ENCODE measurements at places on chromosomes 5 and 9.

DNA sequence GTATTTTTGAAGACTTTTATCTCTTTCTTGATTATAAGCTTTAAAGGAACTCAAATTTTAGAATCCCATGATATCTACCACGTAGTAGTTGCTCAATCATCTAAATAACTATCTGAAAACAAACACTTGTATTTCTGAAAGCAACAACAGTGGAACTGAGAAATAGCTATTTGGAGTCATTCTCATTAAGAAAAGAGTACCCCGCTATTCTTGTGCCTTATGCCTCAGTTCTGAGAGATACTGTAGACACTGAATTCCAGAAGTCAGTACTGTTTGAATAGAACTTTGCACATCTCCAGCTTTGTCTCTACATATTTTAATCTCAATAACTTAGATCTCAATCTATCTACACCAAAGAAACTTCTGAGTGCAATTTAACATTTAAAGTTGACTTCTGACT lies 11.4 kb downstream of the CHD1 start:
- no peak for DNase-seq

DNA sequence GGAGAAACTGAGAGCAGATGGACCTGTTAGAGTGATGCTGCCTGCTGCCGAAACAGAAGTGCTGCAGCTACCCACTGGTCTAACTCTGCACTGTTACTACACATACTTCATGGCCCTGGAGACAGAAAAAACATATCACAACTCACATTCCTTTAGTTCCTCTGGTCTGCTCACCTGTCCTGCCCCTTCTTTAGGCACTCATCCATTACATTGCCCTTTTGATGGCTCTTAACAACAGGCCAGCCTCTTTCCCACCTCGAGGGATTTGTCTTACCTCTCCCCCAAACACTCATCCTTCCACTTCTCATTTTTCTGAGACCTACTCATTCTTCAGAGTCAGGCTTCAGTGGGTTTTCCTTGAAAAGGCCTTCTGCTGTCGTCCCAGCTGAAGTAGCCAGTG lies 49.2 kb downstream of the KCTD16 start:
- DNase-seq = no peak

DNA sequence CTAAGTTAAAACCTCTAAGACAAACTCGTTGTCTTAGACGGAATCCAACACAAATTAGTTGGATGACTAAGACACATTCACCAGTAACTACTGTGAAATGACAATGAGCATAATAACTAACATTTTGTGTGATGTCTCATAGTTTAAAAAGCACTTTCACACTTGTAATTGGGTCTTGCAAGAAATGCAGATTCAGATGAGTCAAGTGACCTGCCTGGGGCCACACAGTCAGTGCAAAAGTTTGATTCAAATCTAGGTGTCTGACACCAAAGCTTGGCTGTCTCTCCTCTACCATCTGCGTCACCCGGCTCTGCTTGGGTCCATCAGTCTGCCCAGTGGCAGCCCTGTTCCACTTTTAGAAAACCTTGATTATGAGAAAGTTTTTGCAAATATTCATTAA lies 143.7 kb downstream of the TTLL11 start:
- DNase-seq = no peak

DNA sequence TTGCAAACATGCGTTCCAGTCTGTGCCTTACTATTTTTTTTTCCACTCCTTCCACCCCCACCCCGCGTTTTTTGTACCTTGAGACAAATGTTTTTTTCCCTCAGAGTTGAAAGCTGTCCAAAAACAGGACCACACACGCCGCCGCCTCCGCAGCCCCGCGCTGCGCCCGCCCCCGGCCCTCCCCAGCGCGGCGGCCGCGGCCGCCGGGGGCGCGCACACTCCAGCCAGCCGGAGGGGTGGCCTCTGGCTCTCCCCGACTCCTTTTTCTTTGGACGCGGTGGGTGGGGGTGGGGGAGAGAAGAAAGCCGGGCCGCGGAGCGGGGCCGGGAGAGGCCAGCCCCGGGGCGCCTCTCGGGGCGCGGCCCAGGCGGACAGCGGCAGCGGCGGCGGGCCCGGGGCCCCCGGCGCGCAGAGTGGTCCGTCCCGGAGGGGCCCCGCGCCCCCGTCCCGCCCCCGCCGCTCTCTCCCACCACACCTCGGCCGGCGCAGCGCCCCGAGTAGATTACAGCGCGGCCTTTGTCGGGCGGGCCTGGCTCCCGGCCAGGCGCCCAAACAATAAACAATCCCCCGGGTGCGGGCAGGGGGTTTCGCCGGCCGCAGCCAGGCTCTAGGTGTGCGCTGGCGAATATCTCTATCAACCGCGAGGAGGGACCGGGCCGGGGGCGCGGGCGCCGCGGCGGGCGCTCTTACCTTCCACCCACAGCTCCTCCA lies 10.9 kb downstream of the PTCH1 start:
- DNase-seq = peak; percentile 21

DNA sequence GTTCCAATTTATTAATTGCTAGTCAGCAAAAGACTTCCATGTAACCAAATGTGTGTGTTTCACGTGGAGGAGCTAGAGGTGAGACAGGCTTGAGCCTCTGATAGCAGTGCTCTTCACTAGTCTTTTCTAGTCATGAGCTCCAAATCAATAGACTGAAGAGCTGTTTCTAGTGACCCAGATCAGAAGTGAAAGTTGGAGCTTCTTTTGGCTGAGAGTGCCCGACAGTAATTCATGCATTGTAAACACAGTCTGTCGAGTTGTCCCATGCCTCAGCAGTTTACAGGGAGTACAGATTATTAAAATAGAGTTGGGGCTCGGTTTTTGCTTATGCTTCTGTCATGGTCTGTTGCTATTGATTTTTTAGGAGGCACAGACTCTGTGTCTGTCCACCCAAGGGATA lies 793.1 kb downstream of the DTWD2 start:
- no peak for DNase-seq

DNA sequence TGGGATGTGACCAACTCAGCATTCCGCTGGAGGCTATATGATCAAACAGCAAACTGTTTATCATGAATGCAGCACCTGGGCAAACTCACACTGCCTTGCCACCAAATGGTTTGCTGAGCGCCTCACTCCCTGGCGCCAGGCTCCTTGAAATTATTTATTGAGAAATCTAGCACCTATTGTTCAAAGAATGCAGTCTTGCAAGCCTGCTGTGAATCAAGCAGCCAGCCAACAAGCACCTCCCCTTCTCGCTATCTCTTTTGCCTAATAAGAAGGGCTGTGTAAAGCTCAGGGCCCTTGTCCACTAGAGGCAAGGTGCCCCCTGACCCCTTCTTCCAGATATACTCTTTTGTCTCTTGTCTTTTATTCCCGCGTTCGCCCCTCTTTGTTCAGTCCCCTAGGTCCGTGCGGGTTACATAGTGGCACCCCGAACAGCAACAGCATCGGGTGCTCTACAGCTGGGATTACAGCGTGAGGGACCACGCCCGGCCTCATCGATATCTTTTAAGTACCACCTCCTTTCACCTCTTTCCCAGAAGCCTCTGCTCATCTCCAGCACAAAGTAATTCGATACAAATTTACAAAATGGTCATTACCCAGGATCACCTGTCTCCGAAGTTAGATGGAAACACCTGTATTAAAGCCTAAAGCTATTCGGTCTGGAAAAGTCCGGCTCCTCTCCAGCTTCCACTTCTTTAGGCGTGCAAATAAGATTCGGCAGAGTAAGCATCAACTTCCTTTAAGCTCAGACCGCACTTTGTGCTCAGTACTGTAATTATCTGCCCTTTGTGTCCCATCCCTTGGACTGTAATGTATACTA lies 896 bp downstream of the RIGI start:
- no peak for DNase-seq

- DNase-seq = no peak
Observed at GRCh38 chr5:95940758-95941682, 20.6 kb downstream of the ELL2 start.

GRCh38 chr9:14151451-14151850 lies 162.5 kb downstream of the NFIB start:
- no peak for DNase-seq

DNA sequence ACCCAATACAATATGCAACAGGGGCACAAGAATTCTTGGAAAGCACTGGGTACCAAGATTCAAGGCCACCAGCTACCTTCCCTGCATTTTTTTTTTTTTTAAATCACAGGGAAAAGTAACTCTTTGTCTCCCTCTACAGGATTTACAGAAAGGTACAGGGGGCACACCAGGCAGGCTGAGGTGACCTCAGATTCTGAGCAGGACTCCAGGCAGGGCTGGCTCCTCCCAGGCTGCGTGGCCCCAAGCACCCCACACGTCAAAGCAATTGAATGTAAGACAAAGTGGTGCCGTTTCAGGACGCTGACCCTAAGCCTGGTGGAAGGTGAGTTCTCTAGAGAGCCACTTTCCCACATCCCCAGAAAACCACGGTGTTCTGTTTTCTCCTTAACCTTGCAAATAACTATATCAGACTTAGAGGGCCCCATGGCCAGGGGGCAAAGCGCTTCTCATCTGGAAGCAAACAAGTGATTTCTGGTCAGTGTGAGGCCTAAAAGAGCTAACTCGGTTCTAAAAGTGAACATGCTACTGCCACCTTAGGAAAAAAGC lies 222.6 kb downstream of the ROR2 start:
- DNase-seq = no peak

- no peak for DNase-seq
Observed at GRCh38 chr9:123655681-123656423, 274.1 kb downstream of the DENND1A start.

DNA sequence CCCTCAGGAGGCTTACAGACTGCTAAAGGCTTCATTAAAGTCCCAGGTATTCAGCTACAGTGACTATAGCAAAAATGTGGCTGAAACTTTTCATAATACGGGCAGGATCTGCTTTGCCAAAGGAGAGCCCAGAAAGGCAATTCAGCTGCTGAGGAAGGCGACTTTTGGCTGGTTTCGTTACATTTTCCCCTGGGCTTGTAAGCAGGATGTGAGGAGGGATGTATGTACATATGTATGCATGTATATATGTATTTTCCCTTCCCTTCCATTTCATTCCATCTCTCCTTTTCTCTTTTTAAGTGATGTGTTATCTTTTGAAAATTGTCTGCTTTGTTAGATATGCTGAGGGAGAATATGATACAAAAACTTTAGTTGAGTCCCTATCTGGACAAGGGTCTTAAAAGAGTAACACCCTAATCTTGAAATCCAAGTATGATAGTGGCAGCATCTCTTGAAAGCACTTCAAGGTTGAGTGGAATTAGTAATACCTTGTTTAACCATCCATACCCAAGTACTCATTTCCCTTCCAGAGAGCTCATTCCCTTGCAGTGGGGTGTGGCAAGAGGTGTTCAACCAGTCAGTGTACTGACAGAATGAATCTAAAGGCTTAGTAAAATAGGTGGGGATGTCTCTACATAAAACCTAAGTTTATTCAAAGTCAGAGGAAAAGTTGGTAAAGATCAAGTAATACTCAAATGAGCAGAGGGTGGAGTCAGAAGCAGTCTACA lies 28.7 kb downstream of the RAD1 start:
- DNase-seq = no peak

GRCh38 chr9:4020755-4021296 lies 279.0 kb downstream of the GLIS3 start:
- no peak for DNase-seq

DNA sequence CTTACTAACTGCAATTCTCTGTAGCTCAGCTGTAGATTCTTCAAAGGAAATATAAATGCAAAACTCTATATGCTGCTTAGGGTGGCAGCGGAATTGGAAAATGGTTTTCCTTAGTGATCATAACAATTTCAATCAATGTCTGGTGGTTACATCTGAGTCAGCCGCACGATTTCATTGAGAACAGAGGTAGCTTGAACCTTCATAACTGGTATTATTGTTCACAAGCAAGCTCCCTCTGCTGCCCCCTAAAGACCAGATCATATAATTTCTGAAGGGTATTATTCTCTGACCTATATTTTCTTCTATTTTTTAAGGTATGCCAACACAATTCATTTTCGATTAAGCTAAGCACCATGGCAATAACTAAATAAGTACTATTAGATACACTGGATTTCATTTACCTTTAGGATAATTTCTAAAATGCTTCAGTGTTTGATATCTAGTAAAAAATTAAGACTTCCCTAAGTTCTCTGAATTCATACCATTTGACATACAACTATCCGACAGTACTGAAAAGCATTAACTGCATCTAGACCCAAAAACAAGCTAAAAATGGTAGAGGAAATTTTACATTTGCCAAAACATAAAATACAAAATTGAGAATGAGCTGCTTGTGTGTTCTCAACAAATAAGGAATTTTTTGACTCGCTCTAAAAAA lies 181.1 kb upstream of the SPEF2 start:
- DNase-seq = no peak

DNA sequence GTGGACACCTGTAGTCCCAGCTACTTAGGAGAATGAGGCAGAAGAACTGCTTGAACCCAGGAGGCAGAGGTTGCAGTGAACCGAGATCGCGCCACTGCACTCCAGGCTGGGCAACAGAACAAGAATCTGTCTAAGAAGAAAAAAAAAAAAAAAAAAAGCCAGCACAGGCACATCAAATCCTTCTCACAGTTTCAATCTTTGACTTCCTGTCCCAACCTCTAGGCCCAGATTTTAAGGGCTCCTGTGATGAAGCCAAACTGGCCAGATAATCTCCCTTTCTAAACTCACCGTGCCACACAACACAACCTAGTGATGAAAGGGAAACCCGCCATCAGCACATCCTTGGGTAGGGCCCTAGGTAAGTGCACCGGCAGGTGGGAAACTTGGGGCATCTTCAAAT lies 58.1 kb downstream of the ROR2 start:
- DNase-seq = no peak

DNA sequence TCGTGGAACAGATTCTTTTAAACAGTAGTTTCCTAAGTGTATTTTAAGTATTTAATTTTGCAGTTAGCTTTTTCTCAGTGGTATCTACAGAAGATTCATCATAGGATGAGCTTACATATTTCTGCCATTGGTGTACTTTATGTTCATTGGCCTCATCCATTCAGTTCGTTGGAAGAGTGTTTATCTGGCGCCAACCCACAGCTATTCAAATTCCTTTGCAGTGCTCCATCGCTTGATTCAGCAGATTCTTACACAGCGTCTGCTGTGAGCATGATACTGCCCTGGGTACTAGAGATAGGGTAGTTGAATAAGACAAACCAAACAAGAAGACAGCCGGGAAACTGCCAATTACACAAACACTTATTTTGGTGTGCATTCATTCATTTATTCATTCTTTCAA lies 55.1 kb downstream of the NUP214 start:
- no peak for DNase-seq

GRCh38 chr5:18018472-18018871 lies 384.2 kb downstream of the TAF11L14 start:
- no peak for DNase-seq

- no peak for DNase-seq
Observed at GRCh38 chr5:21574961-21575360, 1278.2 kb downstream of the CDH12 start.

GRCh38 chr5:52830650-52831049 lies 42.9 kb downstream of the ITGA1 start:
- no peak for DNase-seq

GRCh38 chr9:36258208-36258995 lies at the start of gene GNE:
TSS of gene GNE (minus strand) at chr9:36258448. CDS start at chr9:36249355, 9,093 bp downstream.
- peak; percentile 95 for DNase-seq

- no peak for DNase-seq
Observed at GRCh38 chr9:26308328-26308727, 584.3 kb downstream of the CAAP1 start.
